ENCODE measurements at places on chromosomes 12 and 14.

- no peak for DNase-seq
Measured at GRCh38 chr12:131620946-131621681, 89.8 kb upstream of the SFSWAP start.

DNA sequence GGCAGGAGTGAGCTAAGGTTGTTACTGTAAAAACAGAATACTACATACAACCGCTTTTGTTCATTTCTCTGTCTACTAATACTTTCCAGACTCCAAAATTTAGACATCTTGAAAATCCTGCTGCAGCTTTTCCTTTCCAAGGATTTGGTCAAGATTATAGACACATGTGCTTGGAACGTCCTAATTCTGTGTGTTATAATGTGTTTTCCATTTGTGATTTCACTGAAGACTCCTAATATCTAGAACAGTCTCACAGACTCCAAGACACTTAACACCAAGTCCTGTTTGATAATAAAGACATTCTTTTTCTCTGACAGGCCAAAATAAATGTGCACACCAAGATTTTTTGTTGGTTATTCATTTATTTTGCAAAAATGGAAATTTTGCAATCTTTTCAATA is 41.8 kb upstream of the TMTC2 start:
- DNase-seq: no peak

- peak; percentile 34 for DNase-seq
Measured at GRCh38 chr12:49055978-49056754, 4.4 kb downstream of the KMT2D start.

GRCh38 chr14:37078131-37078530 is 94.3 kb downstream of the SLC25A21 start:
- DNase-seq: no peak

GRCh38 chr12:27822076-27822712 is 42.2 kb upstream of the MANSC4 start:
- peak; percentile 12 for DNase-seq

DNA sequence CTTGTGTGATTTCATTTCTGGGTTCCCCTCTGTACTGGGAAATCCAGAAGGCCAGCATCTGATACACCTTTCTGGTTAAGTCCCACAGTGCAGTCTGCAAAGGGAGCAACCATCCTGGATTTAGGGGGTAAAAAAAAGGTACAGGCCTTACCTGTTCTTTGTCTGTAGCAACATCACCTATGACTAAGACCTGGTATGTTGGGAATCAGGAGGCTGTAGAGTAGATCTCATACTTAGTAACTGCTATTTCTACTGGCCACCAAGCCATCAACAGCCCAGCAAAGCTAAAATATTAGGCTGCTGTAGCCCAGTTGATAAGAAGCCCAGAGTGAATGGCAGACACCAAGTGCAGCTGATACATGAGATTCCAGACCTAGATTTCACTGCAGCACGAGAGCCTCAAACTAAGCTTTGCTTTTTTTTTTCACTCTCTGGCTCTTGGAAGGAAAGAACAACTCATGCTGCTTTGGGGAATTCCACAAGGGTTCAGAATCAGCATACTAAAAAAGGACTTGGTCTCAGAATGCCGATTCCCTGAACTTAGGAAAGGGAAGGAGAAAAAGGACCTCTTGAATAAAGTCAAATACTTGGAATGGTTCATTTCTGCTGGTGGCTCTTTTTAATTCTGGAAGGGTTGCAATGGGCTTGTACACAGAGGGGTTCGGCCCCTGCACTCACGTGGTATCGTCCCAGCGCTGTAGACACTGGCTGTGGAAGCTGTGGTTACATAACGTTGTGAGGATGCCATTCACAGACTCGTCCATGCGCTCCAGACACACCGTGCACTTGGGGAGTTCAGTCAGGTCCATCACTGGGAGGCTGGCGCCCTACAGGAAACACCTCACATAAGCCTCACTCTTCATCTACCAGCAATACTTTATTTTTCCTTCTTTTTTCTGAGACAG is 20.5 kb downstream of the BRAP start:
- no peak for DNase-seq

GRCh38 chr12:78835493-78835892 is 29.1 kb upstream of the SYT1 start:
- DNase-seq: no peak

DNA sequence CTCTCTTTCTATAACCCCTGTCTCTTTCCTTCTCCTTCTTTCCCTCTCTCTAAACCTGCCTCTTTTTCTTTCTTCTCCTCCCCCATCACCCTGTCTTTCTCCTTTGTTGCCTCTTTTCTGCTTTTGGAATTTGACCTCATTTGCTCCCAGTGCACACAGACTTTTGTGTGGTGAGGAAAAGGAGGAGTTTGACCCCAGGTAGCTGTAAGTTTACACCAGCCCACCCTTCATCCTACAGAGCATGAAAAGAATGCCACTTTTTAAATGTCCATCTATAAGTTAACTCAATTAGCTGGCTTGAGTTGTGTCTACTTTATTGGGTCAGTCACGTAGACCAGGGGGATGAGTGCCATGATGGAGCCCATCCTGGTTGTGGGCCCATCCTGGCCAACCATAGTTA is 146.8 kb upstream of the SLC38A2 start:
- no peak for DNase-seq

- DNase-seq: no peak
Measured at GRCh38 chr12:82972624-82973023, 285.9 kb downstream of the TMTC2 start.

GRCh38 chr14:77130386-77130785 is 11.2 kb downstream of the ZDHHC22 start:
- no peak for DNase-seq

DNA sequence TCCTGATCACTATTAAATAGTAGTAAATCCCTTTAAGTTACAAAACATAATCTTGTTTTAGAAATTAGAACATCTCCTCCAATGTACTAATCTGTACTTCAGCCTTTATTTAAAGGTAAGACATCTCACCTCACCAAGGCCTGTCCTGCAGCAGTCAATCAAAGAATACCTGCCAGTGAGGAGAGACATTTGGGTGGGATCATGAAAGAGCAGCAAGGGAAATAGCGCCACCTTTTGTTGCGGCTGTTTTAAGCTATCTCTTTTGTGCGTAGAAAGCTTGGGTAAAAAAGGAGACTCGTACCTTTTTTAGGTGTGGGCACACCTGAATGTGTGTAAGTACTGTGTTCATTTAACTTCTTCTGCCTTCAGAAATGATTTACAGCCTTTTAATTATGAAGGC is 117.8 kb upstream of the TMTC1 start:
- DNase-seq: no peak

DNA sequence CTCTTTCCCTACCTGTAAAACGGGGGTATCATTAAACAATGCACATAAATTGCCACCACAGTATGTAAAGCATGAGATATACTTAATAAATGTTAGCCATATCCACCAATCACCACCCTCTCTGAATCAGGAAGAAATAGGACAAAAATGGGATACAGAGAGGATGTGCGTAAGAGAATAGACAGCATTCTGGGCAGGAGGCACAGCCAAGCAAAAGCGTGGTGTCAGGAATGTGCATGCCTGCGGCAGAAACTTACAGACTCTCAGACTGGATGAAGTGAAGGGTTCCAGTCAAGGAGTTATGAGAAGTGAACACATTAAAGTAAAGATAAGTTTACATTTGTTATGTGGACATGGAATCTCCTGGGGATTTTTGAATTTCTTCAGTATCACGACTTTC is 121.7 kb upstream of the MDM1 start:
- DNase-seq: no peak

GRCh38 chr14:49959822-49960408 is 67.0 kb downstream of the ARF6 start:
- no peak for DNase-seq

- DNase-seq: no peak
Measured at GRCh38 chr12:52215587-52216031, 17.4 kb upstream of the KRT7 start.

GRCh38 chr14:95500201-95500681 is 16.2 kb downstream of the SYNE3 start:
- DNase-seq: no peak

DNA sequence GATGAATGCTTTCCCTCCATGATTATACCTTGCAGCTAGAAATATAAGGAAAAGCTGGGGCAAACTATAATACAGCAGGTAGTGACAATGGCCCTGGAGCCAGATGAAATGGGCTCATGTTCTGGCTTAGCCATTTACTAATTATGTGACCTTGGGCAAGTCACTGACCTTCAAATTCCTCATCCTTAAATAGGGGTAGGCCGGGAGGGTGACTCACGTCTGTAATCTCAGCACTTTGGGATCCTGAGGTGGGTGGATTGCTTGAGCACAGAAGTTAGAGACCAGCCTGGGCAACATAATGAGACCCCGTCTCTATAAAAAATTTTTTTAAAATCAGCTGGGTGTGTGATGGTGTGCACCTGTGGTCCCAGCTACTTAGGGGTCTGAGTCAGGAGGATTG is 155.4 kb downstream of the C12orf75 start:
- no peak for DNase-seq

- no peak for DNase-seq
Measured at GRCh38 chr12:26767865-26768264, 65.1 kb downstream of the ITPR2 start.

GRCh38 chr14:51895375-51895774 is 35.0 kb downstream of the GNG2 start:
- DNase-seq: no peak

- DNase-seq: no peak
Measured at GRCh38 chr12:124828264-124829007, 35.2 kb downstream of the SCARB1 start.
